ENCODE measurements at places on chromosomes 11 and 22.

DNA sequence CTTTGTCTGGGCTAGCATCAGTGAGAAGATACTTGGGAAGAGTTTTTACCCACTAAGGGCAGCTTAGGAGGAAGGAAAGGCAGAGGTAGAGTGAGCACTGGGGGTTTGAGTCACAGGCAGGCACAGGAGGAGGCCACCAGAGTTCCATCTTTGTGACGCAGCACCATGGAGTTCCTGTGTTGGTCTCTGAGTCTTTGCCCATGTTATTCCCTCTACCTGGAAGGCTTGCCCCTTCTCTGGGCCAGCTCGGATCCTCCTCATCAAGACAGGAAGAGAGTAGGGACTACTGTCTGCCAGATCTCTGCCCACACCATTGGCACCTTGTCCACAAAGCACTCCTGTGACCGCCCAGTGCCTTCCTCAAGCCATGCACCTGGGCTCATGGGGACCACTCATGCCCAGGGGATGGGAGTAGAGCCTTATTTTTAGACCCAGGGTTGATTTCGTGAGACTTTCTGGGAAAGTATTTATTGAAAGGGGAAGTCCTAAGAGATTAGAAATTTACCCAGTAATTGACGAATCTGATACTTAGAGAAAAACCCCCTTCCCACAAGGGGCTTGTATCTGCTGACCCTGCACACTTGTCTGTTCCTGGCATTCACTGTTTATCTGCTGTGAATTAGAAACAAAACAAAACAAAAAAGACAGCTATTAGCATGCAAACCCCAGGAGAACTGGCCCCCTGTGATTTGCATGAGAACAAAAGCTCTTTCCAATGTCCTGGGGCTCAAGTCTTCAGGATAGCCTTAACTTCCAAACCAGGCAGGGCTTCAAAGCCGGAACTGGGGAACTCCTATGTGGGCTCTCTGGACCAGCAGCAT lies 35.9 kb upstream of the MYEOV start:
- DNase-seq = no peak

- peak; percentile 38 for DNase-seq
These were observed 52.2 kb downstream of the JAM3 start for GRCh38 chr11:134120921-134121526.

DNA sequence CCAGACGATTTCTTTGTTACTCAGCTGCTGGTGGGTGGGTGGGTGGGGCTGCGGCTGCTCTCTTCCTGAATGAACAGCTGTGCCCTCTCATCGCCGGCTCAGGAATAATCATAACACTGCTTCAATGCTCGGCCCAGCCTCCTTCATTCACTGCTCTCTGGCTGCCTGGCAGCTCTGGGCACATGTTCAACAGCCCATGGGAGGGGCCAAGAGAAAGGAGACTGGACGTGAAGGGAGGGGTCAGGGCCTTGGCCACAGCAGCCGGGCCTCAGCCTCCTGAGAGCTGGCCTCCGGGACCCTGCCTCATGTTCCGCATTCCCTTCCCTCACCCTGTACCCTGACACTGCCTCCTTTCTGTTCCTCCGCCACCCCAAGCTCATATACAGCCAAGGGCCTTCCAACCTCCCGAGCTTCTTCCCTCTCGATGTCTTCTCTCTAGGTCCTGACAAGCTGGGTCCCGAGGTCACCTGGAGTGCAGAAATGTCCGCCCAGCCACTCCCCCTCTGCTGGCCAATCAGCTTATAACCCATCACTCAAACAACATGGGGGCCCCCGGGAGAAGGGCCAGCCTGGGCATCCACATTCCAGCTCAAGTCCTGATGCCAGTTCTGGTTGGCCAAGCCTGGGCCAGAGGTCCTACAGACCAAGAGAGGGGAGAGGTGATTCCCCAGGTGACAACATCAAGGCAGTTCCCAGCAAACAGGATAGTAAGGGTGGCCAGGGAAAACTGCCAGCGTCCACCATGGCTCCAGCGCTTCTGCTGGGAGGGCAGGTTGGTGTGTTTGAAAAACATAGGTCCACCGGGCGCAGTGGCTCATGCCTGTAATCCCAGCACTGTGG lies 3.2 kb upstream of the CSDC2 start:
- peak; percentile 67 for DNase-seq

GRCh38 chr11:115126092-115126491 lies 378.1 kb downstream of the CADM1 start:
- no peak for DNase-seq

- DNase-seq = no peak
These were observed 69.7 kb upstream of the CDON start for GRCh38 chr11:126132319-126132718.

DNA sequence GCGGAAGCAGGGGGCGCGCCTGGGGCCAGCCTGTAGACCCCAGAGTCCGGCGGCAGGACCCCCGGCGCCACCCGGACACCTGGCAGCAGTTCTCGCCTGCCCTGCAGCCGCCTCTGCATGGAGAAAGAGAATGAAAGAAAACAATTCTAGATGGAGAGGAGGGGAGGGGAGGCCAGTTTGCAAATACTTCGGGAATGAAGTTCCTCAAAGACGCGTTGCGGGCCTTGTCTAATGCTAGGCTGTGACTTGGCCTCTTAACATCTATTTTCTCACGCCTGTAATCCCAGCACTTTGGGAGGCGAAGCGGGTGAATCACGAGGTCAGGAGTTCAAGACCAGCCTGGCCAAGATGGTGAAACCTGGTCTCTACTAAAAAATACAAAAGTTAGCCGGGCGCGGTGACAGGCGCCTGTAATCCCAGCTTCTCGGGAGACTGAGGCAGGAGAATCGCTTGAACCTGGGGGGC lies 2.1 kb upstream of the BARX2 start:
- no peak for DNase-seq

DNA sequence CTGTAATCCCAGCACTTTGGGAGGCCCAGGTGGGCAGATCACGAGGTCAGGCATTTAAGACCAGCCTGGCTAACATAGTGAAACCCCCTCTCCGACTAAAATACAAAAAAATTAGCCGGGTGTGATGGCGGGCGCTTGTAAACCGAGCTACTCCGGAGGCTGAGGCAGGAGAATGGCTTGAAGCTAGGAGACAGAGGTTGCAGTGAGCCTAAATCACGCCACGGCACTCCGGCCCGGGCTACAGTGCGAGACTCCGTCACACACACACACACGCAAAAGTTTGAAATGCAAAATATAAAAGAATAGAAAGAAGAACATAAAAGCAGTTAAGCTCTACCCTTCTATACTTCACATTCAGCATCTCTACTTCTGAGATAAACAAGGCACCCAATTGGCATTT lies 1165.9 kb upstream of the CNTN5 start:
- no peak for DNase-seq

- DNase-seq = no peak
These were observed 55.2 kb downstream of the RBFOX2 start for GRCh38 chr22:35973388-35973787.

- DNase-seq = no peak
These were observed 4.5 kb downstream of the KCNQ1OT1 start for GRCh38 chr11:2694995-2695939.

Measured in occipital lobe (tissue), 3 donors.